Natural killer cell (primary cell): ENCODE measurements at places on chromosomes 1 and 21. TPM values are rescaled to one million over a fixed set of nuclear protein-coding genes. Genes with fewer than 3 reads are reported as not detected.

DNA sequence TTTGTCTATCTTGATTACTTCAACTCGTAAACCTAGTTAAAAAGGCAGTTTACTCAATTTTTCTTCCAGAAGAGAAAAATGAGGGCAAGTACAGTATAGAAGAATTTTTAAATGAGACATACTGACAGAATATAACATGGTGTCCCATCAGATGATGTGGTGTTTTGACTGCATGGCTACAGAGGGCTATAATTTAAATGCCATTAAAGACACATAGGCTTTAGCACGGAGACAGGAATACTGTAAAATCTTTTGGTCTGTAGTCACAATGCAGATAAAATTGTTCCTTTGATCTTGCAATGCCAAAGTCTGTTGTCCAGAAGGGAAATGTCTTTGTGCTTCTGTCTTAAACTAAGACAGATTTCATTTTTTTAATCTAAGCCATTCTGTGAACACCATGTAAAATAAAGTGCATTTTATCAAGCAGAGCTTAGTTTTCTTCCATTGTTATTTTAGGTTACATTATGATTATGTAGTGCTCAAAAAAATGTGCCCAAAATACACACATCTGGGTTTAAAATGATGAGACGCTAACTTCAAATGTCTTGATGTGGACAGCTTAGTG is 249.6 kb downstream of the PTPRC start:
- H3K27me3 ChIP-seq = no peaks in the 10 kb centered on the region
- no peak overlapping the region for H3K27ac ChIP-seq
- H3K36me3 ChIP-seq = peaks cover 3% of the 10 kb centered on the region

DNA sequence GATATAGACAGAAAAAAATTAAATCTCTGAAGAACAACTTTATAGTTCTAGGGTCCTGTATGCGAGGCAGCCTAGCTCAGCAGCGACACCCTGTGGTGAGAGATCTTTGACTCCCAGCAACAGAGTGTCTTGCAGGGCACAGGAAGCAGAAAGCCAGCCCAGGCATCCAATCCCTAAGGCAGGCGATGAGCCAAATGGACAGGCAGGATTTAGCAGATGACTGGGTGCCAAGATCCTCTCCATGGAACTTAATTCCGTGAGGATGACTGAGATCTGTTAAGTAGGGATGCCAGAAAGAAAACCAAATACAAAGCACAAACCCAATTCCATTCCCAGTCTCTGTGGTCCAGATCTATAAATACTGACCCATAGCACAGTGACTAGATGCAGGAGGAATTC is 38.8 kb downstream of the HLCS start:
- H3K4me1 ChIP-seq = no peaks in the 10 kb centered on the region
- H3K27ac ChIP-seq = no peak overlapping the region
- H3K4me3 ChIP-seq = no peak overlapping the region
- H3K27me3 ChIP-seq = no peaks in the 10 kb centered on the region

LMOD1 gene
- total RNA-seq = not detected

DNA sequence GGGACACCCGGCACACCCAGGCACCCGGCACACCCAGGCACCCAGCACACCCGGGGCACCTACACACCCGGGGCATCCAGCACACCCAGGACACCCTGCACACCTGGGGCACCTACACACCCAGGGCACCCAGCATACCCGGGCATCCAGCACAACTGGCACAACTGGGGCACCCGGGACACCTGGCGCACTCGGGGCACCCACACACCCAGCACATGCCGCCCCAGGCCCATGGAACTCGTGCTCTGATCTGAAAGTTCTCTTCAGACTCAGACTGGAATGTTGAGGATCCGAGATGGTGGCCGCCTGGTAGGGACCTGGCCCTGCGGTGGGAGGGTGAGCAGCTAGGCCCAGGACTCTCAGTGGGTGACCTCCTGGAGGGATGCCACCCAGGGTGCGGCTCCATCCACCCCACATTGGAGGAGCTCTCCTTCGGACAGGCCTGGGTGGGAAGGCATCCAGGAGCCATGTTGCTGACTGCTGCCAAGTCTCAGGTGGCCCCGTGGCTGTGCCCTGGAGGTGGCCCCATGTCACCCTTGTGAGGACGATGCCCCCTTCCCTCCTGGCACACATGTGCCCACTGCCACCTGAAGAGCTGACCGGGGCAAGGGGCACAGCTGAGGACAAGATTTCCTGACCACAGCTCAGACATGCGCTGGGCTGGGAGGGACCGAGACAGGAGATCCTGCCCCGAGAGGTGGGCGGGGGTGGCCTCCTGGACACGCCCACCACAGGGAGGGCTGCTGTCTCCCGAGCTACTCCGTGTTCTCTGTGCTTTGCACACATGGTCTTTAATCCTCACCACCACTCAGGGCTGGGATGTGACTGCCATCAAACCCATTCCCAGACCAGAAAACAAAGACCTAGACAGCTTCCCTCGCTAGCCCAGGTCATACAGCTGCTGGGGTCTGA is 37.0 kb downstream of the UBE2G2 start:
- H3K36me3 ChIP-seq = no peaks in the 10 kb centered on the region
- DNase-seq = no peak
- H3K4me3 ChIP-seq = no peak overlapping the region
- H3K4me1 ChIP-seq = peaks cover 30% of the 10 kb centered on the region

GRCh38 chr1:67755619-67756018 is 70.6 kb downstream of the GADD45A start:
- H3K36me3 ChIP-seq = no peaks in the 10 kb centered on the region
- H3K27ac ChIP-seq = no peak overlapping the region
- no peaks in the 10 kb centered on the region for H3K4me1 ChIP-seq
- no peaks in the 10 kb centered on the region for H3K27me3 ChIP-seq

- no peak overlapping the region for H3K4me3 ChIP-seq
- no peak overlapping the region for H3K27ac ChIP-seq
- no peaks in the 10 kb centered on the region for H3K36me3 ChIP-seq
- H3K27me3 ChIP-seq = peaks cover 3% of the 10 kb centered on the region
Observed at GRCh38 chr1:38190983-38191382, 144.4 kb upstream of the POU3F1 start.

DNA sequence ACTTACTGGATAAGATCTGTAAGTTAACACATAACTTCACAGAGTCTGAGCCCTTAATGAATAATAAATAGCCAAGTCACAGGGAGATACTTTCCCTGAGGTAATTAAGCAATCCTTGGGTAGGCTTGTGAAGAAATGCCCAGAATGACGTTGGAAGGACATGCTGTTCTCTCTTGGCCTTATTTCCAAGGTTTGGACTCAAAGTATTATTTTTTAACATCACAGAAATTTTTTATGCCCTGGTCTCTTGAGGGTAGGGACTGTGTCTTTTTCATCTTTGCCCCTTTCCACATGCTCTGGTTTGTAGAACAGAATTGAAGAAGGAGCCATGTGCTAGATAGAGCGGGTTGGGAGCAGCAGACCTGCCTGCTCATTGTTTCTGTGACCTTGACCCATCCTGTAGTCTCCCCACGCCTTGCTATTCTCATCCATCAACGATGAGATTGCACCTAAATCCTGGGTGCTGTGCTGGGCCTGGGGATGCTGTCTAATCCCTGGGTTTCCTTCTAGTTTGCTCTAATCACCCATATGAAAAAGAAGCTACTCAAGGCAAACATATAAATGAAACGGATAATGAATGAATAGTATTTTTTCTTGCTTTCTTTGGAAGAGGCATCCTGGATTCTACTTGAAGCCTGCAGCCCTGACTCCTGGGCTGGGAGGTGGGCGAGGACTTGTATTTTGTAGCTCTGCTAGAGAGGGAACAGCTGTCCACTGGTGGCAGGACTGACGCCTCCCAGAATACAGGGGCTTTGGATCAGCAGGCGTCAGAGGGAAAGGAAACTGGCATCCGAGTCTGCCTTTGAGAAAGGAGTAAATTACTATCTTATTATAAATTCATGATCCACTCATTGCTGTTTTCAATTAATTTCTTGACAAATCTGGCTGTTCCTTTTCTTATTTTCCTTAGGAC is 17.5 kb upstream of the LAMTOR5 start:
- no peaks in the 10 kb centered on the region for H3K4me1 ChIP-seq
- no peak for DNase-seq
- no peak overlapping the region for H3K4me3 ChIP-seq
- H3K27ac ChIP-seq = no peak overlapping the region
- H3K36me3 ChIP-seq = no peaks in the 10 kb centered on the region

CFAP107 gene
- total RNA-seq = not detected
